CD4-positive, alpha-beta T cell treated with Interleukin-6 for 4 hours (primary cell): ENCODE measurements at places on chromosomes 3 and 15.
A peak's percentile ranks its signal among the peaks of the same experiment; 100 is the strongest.

DNA sequence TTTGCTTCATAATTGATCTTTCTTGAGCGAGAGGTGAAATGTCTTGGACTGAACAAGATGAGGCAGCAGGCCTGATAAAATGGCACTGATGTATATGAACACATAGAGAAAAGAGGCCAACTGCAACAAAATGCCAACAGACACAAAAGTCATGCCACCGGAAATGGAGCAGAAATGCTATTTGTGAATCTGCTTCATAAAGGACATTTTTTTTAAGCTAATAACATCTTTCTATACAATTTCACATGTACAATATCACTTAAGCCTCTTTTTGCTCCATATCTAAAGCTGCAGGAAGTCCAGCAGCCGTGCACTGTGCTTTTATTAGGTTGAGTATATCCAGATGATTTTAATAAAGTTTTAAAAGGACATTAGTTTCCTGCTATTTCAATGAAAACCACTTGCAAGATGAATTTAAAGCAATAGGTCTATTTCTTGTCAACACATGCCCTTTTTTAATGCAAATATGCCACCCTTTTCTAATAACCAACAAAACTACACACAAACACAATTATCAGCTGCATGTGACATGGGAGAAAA is 169.2 kb upstream of the ADAMTS9 start:
- no peak for DNase-seq

GRCh38 chr15:85104584-85104983 is 122.9 kb downstream of the PDE8A start:
- DNase-seq: no peak

DNA sequence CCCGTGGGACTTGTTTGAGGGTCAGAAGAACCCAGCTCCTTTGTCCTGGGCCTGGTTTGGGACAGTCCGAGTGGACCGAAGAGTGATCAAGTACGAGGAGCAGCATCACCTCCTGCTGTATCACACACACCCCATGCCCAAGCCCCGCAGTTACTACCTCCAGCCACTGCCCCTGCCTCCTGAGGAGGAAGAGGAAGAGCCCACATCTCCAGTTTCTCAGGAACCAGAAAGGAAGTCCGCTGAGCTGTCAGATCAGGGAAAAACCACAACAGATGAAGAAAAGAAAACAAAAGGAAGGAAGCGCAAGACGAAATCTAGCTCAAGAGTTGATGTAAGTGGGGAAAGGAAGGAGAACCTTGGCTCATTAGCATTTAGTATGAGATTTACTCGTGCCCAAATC is 3.3 kb upstream of the P2RY12 start:
- DNase-seq: no peak

GRCh38 chr3:148513096-148513543 is 184.6 kb upstream of the AGTR1 start:
- no peak for DNase-seq

GRCh38 chr3:113243846-113244245 is 32.5 kb downstream of the BOC start:
- no peak for DNase-seq

- no peak for DNase-seq
Measured at GRCh38 chr3:142884531-142884930, 4.4 kb downstream of the PCOLCE2 start.

DNA sequence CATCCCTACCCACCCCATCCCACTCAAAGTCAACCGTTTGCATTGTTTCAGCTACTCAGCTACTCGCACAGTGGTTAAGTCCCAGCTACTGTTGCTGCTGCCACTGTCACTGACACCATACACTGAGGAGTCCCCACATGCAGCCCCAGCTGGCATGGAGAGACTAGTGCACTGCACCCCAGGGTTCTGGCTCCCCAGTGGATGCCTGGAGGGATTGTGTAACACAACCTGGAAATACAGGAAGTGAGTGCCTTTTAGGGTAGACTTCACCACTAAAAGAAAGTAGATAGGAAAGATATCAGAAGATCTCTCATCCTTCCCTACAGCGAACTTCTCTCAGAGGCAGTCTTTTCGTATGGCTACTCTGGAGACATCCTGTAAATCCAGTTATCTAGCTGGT is 169.2 kb upstream of the STRIT1 start:
- no peak for DNase-seq

GRCh38 chr15:94638183-94638582 is 406.8 kb downstream of the MCTP2 start:
- DNase-seq: no peak

DNA sequence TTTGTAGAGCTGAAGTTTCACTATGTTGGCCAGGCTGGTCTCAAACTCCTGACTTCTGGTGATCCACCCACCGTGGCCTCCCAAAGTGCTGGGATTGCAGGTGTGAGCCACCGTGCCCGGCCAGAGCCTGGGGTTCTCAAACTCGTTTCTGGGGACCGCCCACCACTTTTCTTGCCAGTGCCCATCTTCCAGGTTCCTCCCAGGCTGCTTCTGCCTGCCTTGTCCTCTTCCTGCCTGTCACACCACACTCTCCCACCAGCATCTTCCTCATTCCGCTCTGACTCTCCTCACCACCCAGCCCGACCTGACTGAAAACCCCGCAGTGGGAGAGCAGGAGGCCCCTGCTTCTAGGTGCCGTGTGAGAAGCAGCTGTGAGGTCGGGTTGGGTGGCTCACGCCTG is 3.1 kb upstream of the DYNLT2B start:
- DNase-seq: no peak

GRCh38 chr3:168864107-168865021 is 768.6 kb upstream of the GOLIM4 start:
- no peak for DNase-seq

GRCh38 chr3:25856902-25857518 is 67.1 kb downstream of the OXSM start:
- DNase-seq: peak; percentile 27

DNA sequence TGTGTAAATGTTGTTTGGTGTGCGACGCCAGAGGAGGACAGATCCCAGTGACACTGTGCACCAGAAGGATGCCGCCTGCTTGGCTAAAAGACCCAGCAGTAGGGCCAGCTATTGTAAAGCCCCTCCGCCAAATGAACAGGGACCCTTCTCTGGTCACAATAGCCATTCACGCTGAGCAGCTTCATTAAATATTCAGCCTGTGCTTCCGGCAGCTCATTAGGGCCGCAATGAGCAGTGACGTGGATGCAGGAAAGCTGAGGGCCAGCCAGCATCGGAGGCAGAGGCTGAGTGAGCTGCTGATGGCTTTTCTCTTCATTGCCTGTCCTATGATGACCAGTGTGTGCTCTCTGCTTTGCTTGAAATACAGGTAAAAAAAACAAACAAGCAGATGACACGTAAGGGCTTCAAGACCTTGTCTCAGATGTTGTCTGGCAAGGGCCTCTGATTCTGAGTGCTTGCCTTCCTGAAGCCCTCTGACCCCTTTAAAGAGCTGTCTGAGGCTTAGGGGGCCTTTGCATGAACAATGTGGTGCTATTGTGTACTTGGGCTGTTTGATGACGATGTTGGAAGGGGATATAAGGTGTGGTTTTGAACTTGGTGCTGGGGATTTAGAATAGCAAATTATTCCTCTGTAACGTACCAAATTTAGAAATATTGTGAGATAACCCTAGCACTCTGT is 130.4 kb downstream of the FEZF2 start:
- DNase-seq: no peak

DNA sequence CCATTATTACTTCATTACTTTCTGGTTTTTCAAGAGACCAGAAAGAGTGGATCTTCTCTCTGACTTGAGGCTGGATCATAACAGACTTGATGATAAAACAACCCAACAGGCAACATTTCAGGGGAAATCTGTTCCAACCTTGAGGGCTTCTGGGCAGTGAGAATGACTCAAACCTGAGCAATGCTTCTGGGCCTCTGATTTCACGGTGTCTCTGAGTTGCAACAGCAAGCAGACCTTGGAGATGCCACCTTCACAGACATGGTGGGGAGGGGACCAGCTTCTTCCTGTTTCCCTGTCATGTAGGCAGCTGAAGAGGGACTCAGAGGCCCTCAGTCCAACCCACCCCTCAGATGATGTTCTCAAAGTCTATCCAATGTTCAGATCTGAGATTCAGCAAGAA is 104.0 kb downstream of the ABHD5 start:
- DNase-seq: no peak

DNA sequence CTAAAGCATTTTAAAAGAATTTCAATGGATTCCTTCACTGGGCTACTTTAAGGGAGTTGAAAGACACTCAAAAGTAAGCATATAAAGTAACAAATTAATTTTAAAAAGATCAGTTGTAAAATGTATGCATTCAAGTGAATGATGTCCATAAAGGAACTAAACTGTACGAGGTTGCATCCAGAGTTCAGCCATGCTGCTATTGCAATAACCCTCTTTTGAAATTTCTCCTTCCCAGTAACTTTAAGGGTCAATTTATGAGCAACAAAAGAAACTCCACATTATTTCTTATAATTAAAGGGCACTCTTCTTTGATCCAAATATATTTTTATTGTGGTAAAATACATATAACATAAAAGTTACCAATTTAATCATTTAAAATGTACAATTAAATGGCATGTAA is 22.9 kb downstream of the BTLA start:
- no peak for DNase-seq

GRCh38 chr3:102492300-102492699 is 57.5 kb downstream of the ZPLD1 start:
- no peak for DNase-seq

DNA sequence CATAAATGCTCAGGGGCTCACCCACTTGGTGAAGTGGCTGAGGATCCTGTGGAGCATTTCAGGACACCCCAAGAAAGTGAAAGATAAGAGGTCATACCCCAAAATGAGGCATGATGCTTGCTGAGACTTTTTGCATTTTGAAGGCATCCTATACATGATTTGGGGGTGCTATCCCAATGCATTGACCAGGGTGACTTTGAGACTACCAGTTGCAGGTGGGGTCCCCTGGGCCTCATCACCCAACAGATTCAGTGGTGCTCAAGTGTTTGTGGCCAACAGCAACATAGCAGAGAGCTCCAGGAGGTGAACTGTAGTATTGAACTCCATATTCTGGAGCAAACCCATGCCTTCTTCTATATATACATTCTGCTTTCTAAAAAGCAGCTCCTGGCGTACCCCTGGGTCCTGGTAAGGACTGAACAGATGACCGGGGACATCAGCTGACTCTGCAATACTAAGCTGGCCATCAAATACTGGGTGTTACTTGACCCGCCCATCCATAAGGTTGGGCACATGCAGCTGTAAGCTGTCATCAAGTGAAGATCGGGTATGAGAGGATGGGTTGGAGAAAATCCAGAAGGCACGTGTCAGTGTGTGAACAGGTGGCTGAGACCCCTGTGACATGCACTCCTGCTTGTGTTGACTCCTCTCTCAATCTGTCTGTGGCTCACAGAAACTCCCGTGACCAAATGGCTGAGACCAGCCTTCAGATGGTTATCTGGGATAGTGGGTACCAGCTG is 143.3 kb downstream of the KLF13 start:
- no peak for DNase-seq

DNA sequence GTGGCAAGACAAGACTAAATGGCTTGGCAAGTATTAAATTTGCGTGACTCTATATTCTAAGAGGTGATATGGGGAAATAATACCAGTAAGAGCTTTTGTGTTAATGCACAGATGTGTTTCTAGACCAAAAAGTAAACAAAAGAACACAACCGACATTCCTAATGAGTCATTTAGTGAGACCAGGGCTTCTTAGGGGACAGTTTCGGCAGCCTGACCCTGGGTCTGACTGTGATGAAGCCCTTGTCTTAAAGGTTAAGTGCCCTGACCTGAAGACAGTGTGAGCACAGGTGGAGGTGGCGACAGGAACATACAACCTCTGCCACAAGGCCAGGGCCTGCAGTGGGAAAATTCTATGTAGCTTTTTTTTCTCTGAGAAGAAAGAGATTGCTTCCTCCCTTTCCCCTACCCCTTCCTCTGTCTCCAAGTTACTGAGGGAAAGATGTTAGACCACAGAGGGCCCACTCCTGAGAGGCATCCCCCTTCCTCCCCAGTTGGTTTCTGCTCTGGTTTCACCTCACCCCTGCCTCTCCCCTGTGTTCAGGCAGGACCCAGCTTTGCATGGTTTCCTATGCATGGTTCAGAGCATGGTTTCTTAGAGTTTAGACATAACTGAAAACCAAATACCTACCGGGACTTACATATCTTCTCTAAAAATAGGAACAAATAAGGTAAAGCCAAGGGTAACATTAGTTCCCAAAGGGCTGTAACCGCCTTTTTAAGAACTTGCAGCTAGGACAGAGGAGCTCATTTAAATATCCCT is 24.8 kb upstream of the CMTM7 start:
- no peak for DNase-seq

DNA sequence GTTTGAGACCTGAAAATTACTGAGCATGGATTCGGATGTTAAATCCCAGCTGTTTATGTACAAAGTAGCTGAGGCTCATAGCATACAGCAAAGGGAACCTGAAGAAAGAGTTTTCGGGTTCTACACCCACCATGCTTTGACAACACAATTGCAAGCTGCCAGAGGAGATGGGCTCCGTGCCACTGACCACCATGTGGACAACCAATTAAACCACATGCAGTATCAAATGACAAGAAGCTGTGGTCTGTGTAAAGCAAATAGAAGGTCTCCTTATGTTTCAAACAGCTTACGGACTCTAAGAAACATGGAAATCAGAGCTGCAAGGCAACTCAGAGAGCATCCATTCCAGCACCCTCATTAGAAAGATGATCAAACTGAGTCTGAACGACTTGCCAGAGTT is 12.9 kb downstream of the GABRB3 start:
- no peak for DNase-seq

- no peak for DNase-seq
Measured at GRCh38 chr3:143445118-143445517, 325.5 kb downstream of the CHST2 start.

DNA sequence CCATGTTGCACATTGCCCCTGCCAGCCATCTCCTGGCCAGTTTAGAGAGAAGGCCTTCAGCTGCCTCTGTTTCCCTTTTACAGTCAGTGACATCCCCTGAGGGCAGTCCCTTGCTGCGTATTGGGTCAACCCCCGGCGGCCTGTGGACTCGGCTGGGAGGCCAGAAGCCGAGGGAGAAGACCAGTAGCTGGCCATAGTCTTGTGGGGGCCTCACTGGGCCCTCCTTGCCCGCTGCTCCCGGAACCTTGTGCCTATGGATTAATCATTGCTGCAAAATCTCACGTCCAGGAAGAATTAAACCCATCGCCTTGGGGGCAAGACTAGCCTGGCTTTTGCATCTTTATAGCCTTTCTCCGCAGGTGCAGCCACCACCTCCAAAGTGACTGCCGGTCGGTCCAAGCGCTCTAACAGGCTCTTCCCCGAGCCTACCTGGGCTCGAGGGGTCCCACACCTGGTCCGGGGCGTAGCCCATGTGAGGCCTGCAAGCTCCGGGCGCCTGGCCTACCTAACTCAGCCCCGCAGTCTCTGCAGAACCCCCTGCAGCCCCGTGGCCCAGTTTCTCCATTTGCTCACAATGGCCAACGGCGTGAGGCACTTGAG is 870 bp upstream of the CHAC1 start:
- DNase-seq: no peak

GRCh38 chr3:37537914-37538691 is 323.6 kb upstream of the CTDSPL start:
- DNase-seq: no peak

GRCh38 chr15:90829126-90829525 is 39.3 kb upstream of the FURIN start:
- no peak for DNase-seq
